Astrocyte (in vitro differentiated cells and primary cell): ENCODE measurements at places on chromosomes 2 and 18. TPM values are rescaled to one million over a fixed set of nuclear protein-coding genes. Genes with fewer than 3 reads are reported as not detected.

- H3K27me3 ChIP-seq = no peaks in the 10 kb centered on the region
- no peak for DNase-seq
- H3K27ac ChIP-seq = no peak overlapping the region
- H3K36me3 ChIP-seq = no peaks in the 10 kb centered on the region
- H3K4me3 ChIP-seq = no peak overlapping the region
- no peaks in the 10 kb centered on the region for H3K4me1 ChIP-seq
These were observed 512.7 kb upstream of the CDH2 start for GRCh38 chr18:28689588-28689987.

DNA sequence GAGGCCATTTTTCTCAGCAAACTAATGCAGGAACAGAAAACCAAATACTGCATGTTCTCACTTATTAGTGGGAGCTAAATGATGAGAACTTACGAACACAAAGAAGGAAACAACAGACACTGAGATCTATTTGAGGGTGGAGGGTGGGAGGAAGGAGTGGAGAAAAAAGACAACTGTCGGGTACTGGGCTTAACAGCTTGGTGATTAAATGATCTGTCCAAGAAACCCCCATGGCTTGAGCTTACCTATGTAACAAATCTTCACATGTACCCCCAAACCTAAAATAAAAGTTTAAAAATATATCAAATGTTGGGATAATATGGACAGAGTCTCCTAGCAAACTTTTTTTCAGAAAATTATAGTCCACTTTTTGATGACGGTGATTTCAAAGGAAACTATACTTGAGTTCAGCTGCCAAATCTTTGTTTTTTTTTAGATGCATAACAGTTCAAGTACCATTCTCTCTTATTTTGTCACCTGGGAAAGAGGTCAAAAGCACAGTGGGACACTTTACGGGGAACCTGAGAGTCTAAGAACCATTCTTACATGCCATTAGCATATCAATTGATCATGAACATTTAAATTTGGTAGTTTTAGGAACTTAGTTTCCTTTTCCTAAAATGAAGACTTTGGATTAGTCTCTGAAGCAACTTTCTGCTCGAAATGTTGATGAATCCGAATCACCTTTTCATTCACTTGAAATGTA, 835.0 kb downstream of the NRXN1 start:
- H3K4me1 ChIP-seq = no peaks in the 10 kb centered on the region
- H3K27me3 ChIP-seq = no peaks in the 10 kb centered on the region
- DNase-seq = no peak

DNA sequence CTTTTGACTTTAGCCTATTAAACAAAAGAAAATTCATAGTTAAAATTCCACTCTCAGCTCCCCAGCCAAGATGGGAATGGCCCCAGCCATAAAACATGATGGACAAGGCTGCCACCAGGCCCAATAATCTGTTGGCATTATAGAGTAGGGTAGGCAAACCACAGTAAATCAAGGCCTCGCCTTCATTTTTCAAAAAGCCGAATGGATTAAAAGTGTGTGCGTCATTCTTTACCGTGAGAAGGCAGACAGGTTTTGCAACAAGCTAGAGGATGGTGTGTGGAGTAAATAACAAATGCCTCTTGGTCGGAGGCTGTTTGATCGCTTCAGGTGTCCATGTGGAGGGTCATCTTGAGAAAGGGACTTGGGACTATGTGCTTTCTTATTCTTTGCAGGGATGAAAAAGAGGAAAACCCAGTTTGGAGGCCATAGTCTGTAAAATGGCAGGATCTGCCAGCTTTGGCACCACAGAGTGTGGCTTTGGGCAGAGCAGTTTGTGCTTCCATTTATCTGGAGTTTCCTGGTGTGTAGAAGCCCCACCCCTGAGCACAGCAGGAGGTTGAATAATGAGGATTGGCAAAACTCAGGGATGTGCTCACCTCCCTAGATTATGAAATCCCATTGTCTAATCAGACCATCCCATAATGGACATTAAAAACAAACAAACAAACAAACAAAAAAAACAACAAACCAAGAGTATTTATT, 57.1 kb upstream of the ITGB6 start:
- H3K4me1 ChIP-seq = peaks cover 4% of the 10 kb centered on the region
- no peak overlapping the region for H3K27ac ChIP-seq
- peak; percentile 41 for DNase-seq
- no peaks in the 10 kb centered on the region for H3K27me3 ChIP-seq
- H3K4me3 ChIP-seq = no peak overlapping the region
- H3K36me3 ChIP-seq = no peaks in the 10 kb centered on the region

GRCh38 chr2:27264753-27265535, 2.1 kb upstream of the SLC30A3 start:
- no peaks in the 10 kb centered on the region for H3K36me3 ChIP-seq
- H3K27ac ChIP-seq = no peak overlapping the region
- H3K4me3 ChIP-seq = peak overlapping the region; percentile 46
- no peak for DNase-seq
- H3K27me3 ChIP-seq = peaks cover 79% of the 10 kb centered on the region
- H3K4me1 ChIP-seq = peaks cover 6% of the 10 kb centered on the region

DNA sequence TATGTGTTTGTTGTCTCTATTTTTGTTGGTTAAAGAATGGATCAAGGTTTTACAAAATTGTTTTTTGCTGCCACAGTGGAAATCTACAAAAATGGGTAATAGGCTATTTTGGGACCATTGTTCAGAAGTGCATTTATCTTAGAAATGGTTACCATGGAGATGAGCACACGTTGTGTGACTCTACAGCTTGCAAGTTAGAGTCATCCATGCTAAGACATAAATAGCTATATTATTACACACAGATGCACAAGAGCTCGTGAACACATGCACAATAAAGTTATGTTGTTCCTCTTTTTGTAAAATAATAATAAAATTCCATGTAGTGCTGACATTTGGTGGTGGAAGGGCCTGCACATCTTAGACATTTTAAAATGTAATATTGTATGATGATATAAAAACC, 15.5 kb upstream of the DUSP19 start:
- no peaks in the 10 kb centered on the region for H3K36me3 ChIP-seq
- peaks cover 2% of the 10 kb centered on the region for H3K4me1 ChIP-seq
- no peaks in the 10 kb centered on the region for H3K27me3 ChIP-seq
- H3K4me3 ChIP-seq = no peak overlapping the region
- peak; percentile 73 for DNase-seq

DNA sequence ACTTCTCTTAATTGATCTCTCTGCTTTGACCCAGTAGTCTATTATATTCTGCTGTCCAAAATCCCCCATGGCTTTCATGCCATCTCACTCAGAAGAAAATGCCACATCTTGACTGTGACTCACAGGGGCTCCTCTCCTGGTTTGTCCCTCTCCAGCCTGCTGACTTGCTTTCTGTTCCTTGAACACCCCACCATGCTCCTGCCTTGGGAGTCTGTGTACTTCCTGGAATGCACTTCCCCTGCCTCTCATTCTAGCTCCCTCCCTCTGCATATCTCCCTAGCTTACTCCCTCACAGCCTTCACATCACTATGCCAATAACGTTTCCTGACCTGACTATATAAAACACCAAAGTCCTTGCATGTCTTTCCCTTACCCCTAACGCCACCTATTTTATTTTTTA, 167.2 kb downstream of the TRIB2 start:
- H3K36me3 ChIP-seq = no peaks in the 10 kb centered on the region
- no peak overlapping the region for H3K4me3 ChIP-seq
- H3K4me1 ChIP-seq = peaks cover 17% of the 10 kb centered on the region
- no peaks in the 10 kb centered on the region for H3K27me3 ChIP-seq

GRCh38 chr2:241146286-241146685, 3.0 kb downstream of the PASK start:
- H3K36me3 ChIP-seq = no peaks in the 10 kb centered on the region
- H3K27me3 ChIP-seq = no peaks in the 10 kb centered on the region
- H3K4me3 ChIP-seq = no peak overlapping the region
- DNase-seq = no peak
- H3K4me1 ChIP-seq = peaks cover 15% of the 10 kb centered on the region
- H3K27ac ChIP-seq = no peak overlapping the region

- DNase-seq = no peak
- no peaks in the 10 kb centered on the region for H3K4me1 ChIP-seq
- no peak overlapping the region for H3K4me3 ChIP-seq
- no peaks in the 10 kb centered on the region for H3K36me3 ChIP-seq
These were observed 104.3 kb downstream of the PLB1 start for GRCh38 chr2:28600181-28600580.

DNA sequence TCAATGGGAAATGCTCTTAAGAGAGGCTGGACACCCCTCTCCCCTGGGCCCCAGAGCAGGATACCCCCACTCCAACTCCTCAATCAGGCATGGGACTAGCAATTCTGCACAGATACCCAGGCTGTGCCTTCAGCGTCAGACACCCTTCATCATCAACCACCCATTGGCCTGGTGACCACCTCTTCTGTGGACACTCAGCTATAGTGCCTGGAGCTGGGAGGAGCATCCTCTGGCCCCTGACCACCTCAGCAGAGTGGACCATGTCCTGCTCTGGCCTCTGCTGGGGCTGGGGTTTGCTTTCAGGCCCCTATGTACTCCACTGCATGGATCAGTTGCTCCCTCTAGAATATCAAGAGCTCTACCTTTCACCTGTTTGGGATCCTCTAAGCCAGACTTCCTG, 35.1 kb downstream of the TGFA start:
- H3K36me3 ChIP-seq = no peaks in the 10 kb centered on the region
- H3K27me3 ChIP-seq = peaks cover 7% of the 10 kb centered on the region
- no peak for DNase-seq
- H3K4me1 ChIP-seq = no peaks in the 10 kb centered on the region
- no peak overlapping the region for H3K4me3 ChIP-seq
- no peak overlapping the region for H3K27ac ChIP-seq

- H3K36me3 ChIP-seq = no peaks in the 10 kb centered on the region
- H3K4me1 ChIP-seq = no peaks in the 10 kb centered on the region
- H3K4me3 ChIP-seq = no peak overlapping the region
- H3K27ac ChIP-seq = no peak overlapping the region
- DNase-seq = no peak
These were observed 923.7 kb downstream of the NRXN1 start for GRCh38 chr2:50108245-50108644.

DNA sequence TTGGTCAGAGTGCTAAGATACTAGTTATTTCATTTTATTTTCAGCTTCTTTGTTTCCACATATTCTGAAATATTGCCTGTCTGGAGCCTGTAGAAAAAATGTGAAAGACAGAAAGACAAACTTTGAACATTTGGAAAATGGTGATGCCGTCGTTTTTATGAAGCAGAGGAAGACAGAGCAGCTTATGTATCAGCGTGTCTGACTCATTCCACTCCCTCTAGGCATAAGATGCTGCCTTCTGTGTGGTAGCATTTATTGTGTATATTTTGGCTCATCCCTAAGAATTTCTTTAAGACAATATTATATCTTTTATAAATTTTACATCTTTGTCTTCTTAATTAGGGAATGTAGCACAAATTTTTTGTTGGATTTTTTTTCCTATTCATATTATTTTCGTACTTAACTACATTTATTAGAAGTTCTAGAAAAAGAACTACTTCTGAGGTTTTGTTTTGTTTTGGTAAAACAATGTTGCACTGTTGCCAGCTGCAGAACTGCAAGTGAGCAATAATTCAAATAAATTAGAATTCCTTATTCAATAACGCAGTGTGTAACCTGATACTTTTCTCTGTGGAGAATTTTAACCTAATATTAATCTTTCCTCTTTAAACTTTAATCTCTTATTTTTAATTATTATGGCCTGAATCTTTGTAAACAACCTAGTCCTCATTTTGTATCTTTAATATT, 300.4 kb downstream of the ZNF407 start:
- DNase-seq = peak; percentile 33
- peaks cover 8% of the 10 kb centered on the region for H3K4me1 ChIP-seq
- no peak overlapping the region for H3K4me3 ChIP-seq

DNA sequence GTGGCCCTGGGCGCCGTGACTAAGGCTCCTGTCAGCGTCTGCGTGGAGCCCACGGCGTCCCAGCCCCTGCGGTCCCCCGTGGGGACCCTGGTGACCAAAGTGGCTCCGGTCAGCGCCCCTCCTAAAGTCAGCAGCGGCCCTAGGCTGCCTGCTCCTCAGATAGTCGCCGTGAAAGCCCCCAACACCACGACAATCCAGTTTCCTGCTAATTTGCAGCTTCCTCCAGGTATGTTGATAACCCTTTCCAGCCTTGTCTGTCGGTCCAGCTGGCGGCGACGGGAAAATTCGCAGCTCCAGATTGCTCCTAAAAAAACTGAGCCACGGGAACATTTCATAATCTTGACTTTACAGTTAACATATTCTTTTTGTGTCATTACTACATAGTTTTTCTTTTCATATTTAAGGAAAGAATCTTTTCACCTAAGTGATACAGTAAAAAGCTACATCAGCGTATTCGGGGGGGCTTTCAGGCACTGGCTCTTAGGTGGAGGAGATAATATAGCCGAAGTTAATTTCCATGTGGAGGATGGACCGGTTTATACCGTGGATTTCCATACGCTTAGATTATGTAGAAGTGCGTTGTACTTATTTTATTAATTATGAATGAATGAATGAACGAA, 916 bp downstream of the TAF4B start:
- H3K36me3 ChIP-seq = no peaks in the 10 kb centered on the region
- peak overlapping the region; percentile 54 for H3K27ac ChIP-seq
- DNase-seq = no peak
- H3K4me3 ChIP-seq = peak overlapping the region; percentile 71

- peak; percentile 87 for DNase-seq
- peaks cover 2% of the 10 kb centered on the region for H3K36me3 ChIP-seq
- H3K4me1 ChIP-seq = peaks cover 19% of the 10 kb centered on the region
- H3K27me3 ChIP-seq = no peaks in the 10 kb centered on the region
These were observed 13.3 kb downstream of the ATF2 start for GRCh38 chr2:175154661-175155082.

DNA sequence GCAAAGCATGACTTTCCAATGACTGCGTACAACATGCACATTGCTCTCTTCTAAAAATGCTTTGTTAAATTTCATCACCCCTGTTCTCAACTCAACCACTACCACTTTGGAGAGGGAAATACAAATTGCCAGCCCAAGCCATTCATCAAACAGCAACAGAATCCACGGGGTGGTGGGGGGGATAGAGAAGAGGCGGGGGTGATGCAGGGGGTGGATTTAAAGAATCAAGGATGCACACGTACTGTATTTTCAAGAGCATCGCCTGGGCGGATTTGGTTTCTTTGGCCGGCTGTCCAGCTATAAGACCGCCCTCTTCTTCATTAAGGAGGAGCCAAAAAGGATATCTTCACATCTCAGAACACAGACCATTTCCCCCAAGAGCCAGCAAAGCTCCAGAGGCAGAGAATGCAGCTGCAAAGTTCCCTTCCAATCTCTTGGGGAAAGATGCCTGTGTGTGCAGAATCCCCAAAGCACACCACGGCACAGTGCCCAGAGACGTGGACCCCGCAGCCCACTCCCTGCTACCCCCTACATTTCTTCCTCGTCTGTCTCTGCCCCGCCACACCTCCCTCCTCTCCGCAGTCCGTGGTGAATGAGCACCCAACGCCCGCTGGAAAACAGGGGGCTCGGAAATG, 977 bp downstream of the SLC8A1 start:
- no peaks in the 10 kb centered on the region for H3K27me3 ChIP-seq
- H3K4me3 ChIP-seq = peak overlapping the region; percentile 84
- peak; percentile 74 for DNase-seq
- no peaks in the 10 kb centered on the region for H3K4me1 ChIP-seq
- peak overlapping the region; percentile 63 for H3K27ac ChIP-seq

- no peak overlapping the region for H3K4me3 ChIP-seq
- no peak overlapping the region for H3K27ac ChIP-seq
- H3K4me1 ChIP-seq = no peaks in the 10 kb centered on the region
- no peaks in the 10 kb centered on the region for H3K36me3 ChIP-seq
These were observed 958.7 kb downstream of the BCL11A start for GRCh38 chr2:59594671-59595222.

The OR6B2 gene
- not detected in 2 replicates for total RNA-seq

The NCL gene
- 562 and 603 TPM in 2 replicates for total RNA-seq

The ARHGAP28 gene
- total RNA-seq = 15.5 and 16.6 TPM in 2 replicates

The LRRC30 gene
- total RNA-seq = not detected in 2 replicates

The DLX1 gene
- 0.27 TPM in 1 of 2 replicates, not detected in the other for total RNA-seq

The SOS1 gene
- total RNA-seq = 33.3 and 44.0 TPM in 2 replicates
